ENCODE measurements at places on chromosomes 11 and 22.

- DNase-seq: no peak
Observed at GRCh38 chr11:11009179-11009578, 151.3 kb upstream of the ZBED5 start.

DNA sequence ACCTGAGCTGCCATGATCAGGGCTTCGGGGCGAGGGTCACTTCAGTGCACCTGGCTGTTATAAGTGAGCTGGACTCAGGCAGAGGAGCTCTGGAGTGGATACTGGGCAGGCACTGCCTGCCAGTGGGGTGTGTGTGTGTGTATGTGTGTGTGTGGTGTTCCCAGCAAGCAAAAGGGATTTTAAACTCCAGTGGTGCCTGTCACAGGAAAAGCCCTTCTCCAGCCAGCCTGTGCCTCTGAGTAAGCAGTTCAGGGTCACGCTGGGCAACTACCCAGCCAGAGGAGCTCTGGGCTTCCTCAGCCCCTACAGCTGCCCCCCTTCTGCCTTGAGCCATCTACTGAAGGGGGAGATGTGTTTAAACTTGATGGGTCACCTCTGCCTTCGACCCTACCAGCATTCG, 109.0 kb downstream of the OSBP2 start:
- no peak for DNase-seq

GRCh38 chr22:28183078-28183860, 264.2 kb upstream of the PITPNB start:
- DNase-seq: no peak

DNA sequence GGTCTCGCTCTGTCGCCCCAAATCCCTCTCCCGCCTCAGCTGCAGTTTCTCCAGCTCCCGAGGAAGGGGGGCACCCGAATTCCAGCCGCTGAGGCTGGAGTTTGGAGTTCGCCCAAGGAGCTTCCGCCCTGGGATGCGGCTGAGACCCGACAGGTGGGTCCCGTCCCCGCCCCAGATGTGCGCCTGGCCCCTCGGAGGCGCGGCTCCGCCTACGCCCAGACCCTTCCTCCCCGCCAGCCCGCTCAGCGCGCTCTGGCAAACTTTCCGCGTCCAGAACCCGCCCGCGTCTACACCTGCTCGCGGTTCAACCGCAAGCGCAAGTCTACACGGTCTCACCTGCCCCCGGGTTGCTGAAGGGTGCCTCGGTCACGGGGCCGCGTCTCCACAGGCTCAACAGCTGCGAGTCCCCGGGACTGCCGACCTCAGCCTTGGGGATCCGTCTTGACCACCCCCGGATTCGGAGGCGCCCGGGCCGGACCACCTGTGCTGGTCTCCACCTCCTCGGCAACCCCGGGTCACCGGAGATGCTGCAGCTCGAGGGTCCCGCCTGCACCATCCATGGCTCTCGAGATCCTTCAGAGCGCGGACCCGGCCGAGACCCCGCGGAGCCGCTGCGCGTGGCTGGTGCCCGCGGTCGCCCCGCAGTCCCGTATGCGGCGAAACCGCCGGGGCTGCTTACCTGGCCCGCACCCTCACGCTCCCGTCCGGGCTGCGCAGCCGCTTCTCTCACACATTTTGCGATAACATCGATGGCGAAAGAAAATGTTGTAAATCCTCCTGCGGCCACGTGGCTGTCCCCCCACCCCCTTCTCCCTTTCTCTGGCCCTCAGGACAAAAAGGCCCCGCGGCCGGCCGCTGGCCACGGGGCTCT, 63.6 kb downstream of the NFAM1 start:
- no peak for DNase-seq

DNA sequence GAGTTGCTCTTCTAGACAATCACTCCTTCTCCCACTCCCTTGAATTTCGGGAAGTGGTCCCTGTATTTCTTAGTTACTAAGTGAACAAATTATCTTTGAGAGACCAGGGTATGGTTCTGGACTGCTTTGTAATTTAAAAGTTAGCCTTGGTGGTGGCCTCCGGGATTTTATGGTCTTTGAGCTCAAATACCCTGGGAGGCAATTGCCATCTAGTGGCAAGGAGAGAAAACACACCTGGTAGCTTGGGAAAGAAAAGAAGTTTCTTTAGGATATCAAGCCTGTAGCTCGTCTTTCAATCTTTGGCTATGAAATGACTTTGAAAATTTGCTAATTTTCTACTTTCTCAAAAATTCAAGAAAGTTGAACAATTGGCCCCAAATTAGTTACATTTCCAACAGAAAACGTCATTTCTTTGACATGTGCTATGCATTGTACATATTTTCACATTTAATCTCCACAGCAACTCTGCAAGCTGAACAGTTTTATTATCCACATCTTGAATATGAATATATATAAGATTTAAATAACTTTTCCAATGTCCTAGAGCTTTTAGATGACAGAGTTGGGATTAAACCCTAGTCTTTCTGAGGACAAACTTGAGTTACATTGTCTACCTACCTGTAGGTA, 39.1 kb downstream of the MMP27 start:
- peak; percentile 2 for DNase-seq

- DNase-seq: no peak
Observed at GRCh38 chr11:109034339-109034696, 369.4 kb downstream of the DDX10 start.

DNA sequence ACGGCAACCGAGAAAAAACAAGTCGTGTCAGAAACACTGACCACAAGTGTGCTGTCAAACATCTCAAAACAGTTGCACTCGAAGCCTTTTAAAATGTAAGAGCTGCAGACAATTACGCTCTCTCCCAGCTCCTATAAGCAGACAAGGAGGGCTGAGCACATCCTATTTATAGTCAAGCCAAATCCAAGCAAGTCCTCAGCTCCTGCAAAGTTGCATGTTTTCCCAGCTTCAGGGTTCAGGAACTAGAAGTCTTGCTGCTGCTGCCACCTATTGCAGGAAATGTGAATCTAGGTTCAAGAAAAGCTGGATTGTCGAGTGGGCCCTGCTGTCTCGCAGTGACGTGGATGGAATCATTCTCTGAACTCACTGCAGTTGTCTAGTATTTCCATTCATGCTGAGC, 15.5 kb downstream of the EFCAB6 start:
- DNase-seq: no peak

DNA sequence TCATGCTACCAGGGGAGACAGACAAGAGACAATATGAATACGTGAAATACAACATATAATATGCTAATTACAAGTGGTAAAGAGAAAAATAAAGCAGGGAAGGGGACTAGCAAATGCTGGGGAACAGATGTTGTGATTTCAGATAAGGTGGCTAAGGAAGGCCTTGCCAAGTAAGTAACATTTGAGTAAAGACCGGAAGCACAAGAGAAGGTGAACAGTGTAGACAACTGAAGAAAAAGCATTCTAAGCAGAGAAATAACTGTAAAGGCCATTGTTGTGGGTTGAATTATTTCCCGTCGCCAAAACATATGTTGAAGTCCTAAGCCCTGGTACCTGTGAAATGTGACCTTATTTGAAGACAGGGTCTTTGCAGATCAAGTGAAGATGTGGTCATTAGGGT, 63.7 kb upstream of the EED start:
- no peak for DNase-seq

- DNase-seq: no peak
Observed at GRCh38 chr22:43127166-43127908, 15.9 kb downstream of the MCAT start.

- DNase-seq: no peak
Observed at GRCh38 chr11:126766440-126766839, 234.1 kb downstream of the KIRREL3 start.

GRCh38 chr11:2298795-2299761, 2.6 kb downstream of the C11orf21 start:
- DNase-seq: no peak

GRCh38 chr11:94433049-94433448, 31.8 kb upstream of the GPR83 start:
- no peak for DNase-seq

DNA sequence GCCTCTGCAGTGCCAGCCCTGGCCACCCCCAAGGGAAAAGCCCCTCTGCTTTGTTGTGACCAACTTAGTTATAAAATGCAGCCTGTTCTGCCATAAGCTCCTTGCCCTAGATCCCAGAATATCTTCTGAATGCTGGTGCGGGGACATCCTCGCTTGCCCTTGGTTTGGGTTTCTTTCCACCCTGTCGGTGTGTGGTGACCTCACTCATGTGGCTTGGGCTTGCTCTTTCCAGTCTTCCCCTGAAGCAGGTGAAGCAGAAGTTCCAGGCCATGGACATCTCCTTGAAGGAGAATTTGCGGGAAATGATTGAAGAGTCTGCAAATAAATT, 16.7 kb downstream of the CLDN5 start:
- no peak for DNase-seq

DNA sequence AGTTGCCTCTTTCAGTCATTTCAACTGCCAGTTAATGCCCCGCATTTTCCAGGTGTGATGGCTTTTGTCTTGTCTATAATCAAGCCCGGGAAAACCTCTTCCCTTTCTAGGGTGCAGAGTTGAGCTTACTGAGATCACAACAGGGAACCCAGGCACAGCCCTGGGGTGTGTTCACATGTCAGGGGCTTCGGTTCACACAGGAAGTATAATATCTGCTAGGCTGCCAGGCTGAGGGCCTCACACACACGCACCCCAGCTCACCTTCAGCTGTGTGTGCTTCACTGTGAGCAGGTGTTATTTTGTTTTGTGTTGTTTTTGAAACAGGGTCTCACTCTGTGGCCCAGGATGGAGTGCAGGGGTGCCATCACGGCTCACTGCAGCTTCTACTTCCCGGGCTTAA, 9.7 kb upstream of the SOX10 start:
- DNase-seq: no peak

Measured in activated CD4-positive, alpha-beta T cell treated with anti-CD3 and anti-CD28 coated beads, Interleukin-2, amount 50 U/mL, for 4 hours (primary cell).